ENCODE measurements at places on chromosomes 12 and 14. TPM values are rescaled to one million over a fixed set of nuclear protein-coding genes. Genes with fewer than 3 reads are reported as not detected.

GRCh38 chr12:131066207-131066885 is 112.6 kb downstream of the ADGRD1 start:
- DNase-seq = no peak

- DNase-seq = no peak
These were observed 103.5 kb downstream of the MED13L start for GRCh38 chr12:116174006-116174405.

DNA sequence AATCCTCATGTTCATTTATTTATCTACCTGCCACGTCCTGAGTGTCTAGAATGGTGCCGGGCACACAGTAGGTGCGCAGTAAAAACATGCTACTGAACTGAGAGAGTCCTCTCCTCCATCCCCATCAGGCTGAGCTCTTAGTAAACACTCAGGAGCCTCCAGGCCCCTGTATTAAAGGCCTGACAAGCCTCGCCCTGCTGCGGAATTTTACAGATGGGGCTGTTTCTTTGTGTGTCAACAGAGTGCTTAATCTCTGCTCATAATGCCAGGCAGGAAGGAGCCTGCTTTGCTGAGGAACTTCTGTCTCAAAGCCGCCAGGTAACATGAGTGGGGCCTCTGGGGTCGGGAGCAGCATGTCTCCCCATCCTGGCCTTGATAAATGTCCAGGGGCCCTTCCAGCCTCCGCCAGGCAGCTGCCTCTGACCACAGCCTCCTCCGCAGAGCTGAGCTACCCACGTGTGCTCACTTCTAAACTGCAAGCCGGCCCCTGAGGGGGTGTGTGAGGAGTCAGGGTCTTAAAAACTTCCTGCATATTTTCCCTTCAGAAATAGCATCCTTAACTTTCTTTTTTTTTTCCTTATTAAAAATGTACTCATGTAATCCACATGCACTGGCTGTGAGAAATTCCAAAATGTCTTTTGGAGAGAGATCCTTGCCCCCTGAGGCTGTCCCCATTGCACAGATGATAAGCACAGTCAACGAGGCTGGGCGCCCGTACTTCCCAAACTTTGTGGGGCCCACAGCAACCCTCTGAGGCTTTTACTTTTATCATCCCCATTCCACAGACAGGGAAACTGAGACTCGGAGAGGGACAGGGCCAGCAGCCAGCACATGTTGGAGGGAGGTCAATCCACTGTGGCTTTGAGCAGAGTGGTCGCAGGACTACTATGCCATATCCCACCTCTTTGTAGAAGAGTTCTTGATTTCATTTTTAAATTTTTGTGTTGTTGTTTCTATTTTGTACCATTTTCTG is 116.0 kb upstream of the NCOR2 start:
- no peak for DNase-seq

Gene PIWIL1
- not detected for total RNA-seq

- DNase-seq = no peak
These were observed 261.2 kb downstream of the ACSS3 start for GRCh38 chr12:81339071-81339470.

Gene AKAP3
- total RNA-seq = 3.3 TPM

DNA sequence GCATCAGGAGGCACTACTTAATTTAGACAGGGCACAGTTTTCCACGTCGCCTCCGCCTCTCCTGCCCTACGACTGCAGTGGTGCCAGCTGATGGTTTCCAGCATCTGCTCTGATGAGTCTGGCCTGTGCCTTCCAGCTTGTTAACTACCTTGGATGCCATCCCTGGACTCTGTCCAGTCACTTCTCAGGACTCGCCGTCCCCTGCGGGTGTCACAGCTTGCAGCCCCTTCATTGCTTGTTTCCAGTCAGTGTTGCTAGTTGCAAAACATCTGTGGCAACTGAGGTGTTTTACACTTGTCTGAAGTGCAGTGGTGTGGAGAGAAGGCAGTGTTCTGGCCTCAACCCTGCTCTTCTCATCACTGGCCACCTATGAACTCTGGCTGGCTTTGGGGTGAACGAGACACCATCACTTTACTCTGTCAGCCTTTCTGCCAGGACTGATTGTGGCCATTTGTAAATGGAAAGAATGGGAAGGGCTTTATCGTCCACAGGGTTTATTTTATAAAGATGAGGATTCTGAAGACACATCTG is 8.3 kb downstream of the ADGRD1 start:
- no peak for DNase-seq

GRCh38 chr12:130984183-130985058 is 30.7 kb downstream of the ADGRD1 start:
- DNase-seq = no peak

- no peak for DNase-seq
These were observed 28.3 kb downstream of the MMAB start for GRCh38 chr12:109544955-109545531.

- no peak for DNase-seq
These were observed 25.4 kb downstream of the AP5M1 start for GRCh38 chr14:57293866-57294837.

Gene ASIC1
- not detected for total RNA-seq

Gene PPP4R4
- 8.9 TPM for total RNA-seq

Gene HHIPL1
- 10.0 TPM for total RNA-seq

GRCh38 chr14:35438910-35439713 is 34.6 kb upstream of the NFKBIA start:
- no peak for DNase-seq

- no peak for DNase-seq
These were observed 2.3 kb downstream of the DGKA start for GRCh38 chr12:55933169-55933798.

GRCh38 chr14:46381674-46382073 is 269.9 kb downstream of the RPL10L start:
- no peak for DNase-seq

GRCh38 chr12:79414252-79414651 is 276.5 kb downstream of the PAWR start:
- DNase-seq = no peak

Gene FAM186B
- 0.42 TPM for total RNA-seq

- no peak for DNase-seq
These were observed 184.5 kb downstream of the AKAP6 start for GRCh38 chr14:32513571-32514009.

DNA sequence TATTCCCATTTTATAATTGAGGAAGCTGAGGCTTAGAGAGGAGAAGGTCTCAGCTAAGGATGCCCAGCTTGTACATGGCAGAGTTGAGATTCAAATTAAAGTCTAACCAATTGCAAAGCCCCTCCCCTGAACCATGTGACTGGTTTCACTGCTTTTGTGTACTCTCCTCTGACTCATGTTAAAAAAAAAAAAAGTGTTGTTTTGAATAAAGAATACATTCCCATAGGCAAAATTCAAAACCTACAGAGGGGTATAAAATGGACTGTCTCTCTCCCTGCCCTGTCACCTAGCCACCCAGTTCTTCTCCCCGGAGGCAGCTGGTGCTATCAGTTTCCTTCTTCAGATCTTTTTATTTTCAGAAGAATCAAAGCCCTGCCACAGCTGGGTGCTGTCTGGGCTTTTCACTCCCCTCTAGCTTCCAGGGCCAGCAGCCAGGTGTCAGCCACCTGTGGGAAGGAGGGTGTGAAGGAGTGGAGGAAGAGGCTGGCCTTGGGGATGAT is 5.4 kb downstream of the PSMD9 start:
- no peak for DNase-seq

GRCh38 chr12:50062728-50063460 is 5.5 kb downstream of the ASIC1 start:
- DNase-seq = no peak

Gene BICD1
- 44.7 TPM for total RNA-seq

Gene IL22
- not detected for total RNA-seq

All from thoracic aorta (tissue), 2 donors.